Stimulated activated CD4-positive, alpha-beta T cell treated with anti-CD3 and anti-CD28 coated beads, Interleukin-4, amount 100 ng/mL, for 24 hours (primary cell): ENCODE measurements at places on chromosomes 2 and 18.

- DNase-seq: no peak
These were observed 721 bp downstream of the FHOD3 start for GRCh38 chr18:36298126-36298741.

GRCh38 chr2:84882414-84882738, 1.5 kb upstream of the TRABD2A start:
- DNase-seq: no peak

GRCh38 chr2:195552581-195552980, 104.4 kb upstream of the SLC39A10 start:
- no peak for DNase-seq

GRCh38 chr2:187618813-187619212, 64.6 kb upstream of the TFPI start:
- no peak for DNase-seq

DNA sequence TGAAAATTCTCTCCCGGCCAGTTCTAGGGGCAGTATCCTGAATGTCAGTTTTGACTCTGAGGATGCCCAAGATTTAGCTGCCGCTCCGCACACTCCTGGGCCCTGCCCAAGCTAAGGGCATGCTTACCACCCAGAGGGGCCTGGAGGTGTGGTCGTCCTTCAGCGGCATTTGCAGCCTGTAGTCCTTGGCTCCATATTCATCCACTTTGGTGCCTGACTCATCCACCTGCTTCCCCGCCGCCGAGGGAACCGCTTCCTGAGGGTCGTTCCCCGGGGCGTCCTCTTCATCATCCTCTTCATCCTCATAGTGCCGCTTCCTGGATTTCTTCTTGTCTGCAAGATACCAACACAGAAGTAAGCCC, 577 bp downstream of the ERCC3 start:
- no peak for DNase-seq
